ENCODE measurements at places on chromosomes 2 and 18.
A peak's percentile ranks its signal among the peaks of the same experiment; 100 is the strongest.

GRCh38 chr2:44746856-44747615 is 194.5 kb upstream of the SIX3 start:
- no peak for DNase-seq

DNA sequence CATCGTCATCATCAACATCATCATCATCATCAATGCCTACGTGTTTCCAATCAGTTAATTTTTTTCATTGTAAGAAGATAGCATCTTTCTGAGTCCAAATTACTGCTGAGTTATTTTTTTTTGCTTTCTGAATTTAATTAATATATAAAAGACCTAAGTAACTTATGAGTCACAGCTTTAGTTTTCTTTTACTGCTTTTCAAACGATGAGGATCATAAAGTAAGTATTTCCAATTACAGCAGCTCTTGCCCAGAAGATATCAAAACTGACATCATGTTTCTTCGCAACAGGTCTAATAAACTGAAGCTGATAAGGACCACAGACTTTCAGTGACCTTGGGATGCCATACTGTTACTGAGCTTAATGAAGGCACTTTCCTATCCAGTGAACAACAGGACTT is 442.2 kb downstream of the DSEL start:
- peak; percentile 44 for DNase-seq

GRCh38 chr2:13660231-13660630 is 943.5 kb downstream of the TRIB2 start:
- DNase-seq: no peak

- no peak for DNase-seq
These were observed 11.7 kb downstream of the ANO7 start for GRCh38 chr2:241199897-241200821.

- no peak for DNase-seq
These were observed 264.7 kb downstream of the RNF152 start for GRCh38 chr18:61628085-61628484.

- DNase-seq: no peak
These were observed 3.0 kb downstream of the MEIS1 start for GRCh38 chr2:66437691-66438497.

Data from NCI-H1436 treated with DMSO at 0.1 percent for 48 hours (cell line).